ENCODE measurements at places on chromosomes 4 and X.

GRCh38 chrX:332916-333610, 14.5 kb upstream of the GTPBP6 start:
- no peak for DNase-seq

DNA sequence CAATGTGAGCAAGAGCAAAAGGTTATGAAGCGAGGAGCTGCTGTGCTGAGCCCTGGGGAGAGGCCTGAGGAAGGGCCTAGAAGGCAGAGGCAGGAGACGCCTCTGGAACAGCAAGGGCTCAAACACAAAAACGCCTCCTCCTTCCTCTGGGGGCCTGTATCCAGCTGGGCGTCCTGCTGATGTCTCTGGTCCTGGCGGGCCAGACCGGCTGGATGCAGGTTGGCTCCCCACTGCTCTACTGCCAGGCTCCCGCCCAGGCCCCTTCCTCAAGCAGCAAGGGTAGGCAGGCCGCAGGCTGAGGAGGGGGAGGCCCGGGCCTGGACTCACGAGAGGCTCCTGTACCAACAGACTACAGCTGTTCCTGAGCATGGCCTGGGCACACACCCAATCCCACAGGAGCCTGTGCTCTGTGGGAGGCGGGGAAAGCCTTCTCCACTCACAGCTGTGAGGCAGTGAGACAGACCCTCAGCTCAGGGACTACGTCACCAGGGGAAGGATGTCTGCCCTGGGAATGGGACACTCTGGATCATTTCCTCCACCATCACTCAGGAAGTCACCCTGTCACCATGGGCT, 2.3 kb downstream of the HAUS7 start:
- DNase-seq: no peak

- DNase-seq: no peak
Measured at GRCh38 chrX:16213961-16214360, 46.7 kb downstream of the MAGEB17 start.

GRCh38 chr4:16450724-16451123, 224.5 kb upstream of the TAPT1 start:
- no peak for DNase-seq

DNA sequence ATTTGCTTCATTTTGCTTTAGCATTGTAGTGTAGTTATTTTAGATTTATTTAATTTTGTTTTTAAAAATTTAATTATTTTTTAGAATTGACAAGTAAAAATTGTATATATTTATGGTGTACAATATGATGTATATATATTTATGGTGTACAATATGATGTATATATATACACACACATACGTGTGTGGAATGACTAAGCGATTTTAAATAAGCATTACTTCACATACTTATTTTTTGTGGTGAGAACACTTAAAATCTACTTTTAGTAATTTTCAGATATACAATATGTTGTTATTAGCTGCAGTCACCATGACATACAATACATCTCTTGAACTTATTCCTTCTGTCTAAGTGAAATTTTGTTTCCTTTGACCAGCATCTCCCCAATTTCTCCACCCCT, 172.9 kb downstream of the SPRY1 start:
- no peak for DNase-seq

DNA sequence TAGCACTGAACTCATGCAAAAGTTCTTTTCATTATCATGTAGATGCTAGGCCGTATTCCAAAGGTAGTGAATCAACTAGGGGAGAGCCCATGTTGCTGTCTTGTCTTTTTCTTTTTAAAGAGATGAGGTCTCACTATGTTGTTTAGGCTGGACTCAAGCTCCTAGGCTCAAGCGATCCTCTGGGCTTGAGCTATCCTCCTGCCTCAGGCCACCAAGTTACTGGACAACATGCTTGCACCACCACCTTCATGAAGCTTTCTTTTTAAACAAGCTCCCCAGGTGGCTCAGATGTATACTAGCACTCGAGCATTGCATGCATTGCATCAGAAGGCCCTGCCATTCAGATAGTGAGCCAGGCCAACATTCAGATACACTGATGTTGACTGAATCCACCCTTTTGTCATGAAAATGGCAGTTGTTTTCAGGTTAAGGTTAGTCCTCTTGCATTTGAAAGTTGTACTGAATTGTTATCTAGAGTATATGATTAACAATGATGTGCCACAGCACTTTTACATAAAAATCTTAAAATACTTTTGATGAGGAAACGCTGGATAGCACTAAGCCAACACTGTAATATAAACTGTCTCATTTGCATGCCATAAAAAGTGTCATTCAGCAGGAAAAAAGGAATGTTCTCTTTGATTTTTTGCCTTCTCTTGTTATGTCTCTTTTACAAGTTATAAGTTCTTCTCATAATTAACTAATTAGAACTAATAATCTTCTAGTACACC, 76.7 kb downstream of the FNIP2 start:
- DNase-seq: no peak

GRCh38 chrX:39874202-39874816, 223.4 kb downstream of the BCOR start:
- DNase-seq: peak; percentile 11

DNA sequence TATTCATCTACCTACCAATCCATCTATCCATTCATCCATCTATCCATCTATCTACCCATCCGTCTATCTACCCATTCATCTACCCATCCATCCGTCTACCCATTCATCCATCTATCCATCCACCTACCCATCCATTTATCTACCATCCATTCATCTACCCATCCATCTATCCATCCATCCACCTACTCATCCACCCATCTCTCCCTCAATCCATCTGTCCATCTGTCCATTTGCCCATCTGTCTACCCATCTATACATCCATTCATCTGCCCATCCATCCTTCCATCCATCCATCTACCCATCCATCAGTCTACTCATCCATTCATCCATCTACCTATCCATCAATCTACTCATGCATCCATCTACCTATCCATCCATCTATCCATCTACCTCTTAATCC, 126.8 kb upstream of the PSAPL1 start:
- no peak for DNase-seq

DNA sequence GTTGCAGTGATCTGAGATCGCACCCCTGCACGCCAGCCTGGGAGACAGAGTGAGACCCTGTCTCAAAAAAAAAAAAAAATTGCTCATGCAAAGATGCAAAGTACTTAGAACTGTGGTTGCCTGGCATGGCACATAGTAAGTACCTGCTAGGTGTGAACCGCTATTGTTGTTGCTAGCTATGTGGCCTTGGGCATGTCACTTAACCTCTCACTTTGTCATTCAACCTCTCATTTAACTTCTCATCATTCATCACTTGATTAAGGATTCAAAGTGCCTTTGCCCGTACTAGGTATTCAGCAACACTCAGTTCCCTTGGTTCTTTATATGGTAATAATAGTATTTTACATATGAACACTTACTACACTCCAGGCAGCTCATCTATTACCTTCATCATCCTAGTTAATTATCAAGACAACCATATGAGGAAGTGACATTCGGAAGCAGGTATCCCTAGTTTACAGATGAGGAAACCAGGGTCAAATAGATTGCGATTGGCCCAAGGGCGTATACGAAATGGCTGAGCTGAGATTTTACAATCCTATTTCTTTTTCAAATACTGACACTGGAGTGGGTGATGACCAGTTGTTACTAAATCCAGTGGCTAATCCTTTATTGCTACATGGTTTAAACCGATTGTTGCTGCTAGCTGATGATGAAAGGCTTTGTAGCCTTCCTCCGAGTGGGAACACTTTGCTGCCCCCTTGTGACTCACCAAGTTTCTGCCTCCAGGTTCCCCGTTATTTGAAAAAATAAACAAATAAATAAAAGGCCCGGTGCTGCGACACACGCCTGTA, 28.8 kb upstream of the SOWAHD start:
- DNase-seq: peak; percentile 13

GRCh38 chr4:19958848-19959247, 292.9 kb upstream of the SLIT2 start:
- DNase-seq: no peak

- DNase-seq: no peak
Measured at GRCh38 chr4:133320576-133321170, 171.6 kb downstream of the PCDH10 start.

DNA sequence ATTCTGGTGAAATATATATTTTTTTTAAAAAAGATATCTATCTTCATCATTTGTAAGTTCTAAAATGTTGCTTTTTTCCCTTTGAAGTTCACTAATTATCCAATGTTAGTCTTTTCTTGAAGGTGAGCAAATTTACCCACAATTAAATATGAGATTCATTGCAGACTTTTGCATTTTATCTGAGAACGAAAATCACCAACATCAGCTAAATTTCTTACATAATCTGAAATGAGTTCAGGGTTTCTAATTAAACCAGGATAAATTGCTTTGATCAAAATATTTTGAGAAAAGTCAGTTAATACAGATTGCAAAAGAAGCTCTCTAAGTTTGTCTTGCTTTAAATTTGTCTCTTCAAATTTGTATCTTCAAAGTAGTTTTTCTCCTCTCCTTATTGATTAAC, 486.4 kb upstream of the FSTL5 start:
- no peak for DNase-seq
